ENCODE measurements at places on chromosomes 7 and 10. TPM values are rescaled to one million over a fixed set of nuclear protein-coding genes. Genes with fewer than 3 reads are reported as not detected.

GRCh38 chr7:100483722-100484672, at the start of gene NYAP1:
NYAP1 (plus strand) TSS chr7:100483927; CDS start chr7:100485312, 1,385 bp downstream.
- peaks cover 2% of the 10 kb centered on the region for H3K36me3 ChIP-seq
- peaks cover 13% of the 10 kb centered on the region for H3K4me1 ChIP-seq
- peak within 1 kb of the TSS; percentile 68 for H3K27ac ChIP-seq
- DNase-seq, result no peak
- H3K4me3 ChIP-seq, result peak within 1 kb of the TSS; percentile 97

DNA sequence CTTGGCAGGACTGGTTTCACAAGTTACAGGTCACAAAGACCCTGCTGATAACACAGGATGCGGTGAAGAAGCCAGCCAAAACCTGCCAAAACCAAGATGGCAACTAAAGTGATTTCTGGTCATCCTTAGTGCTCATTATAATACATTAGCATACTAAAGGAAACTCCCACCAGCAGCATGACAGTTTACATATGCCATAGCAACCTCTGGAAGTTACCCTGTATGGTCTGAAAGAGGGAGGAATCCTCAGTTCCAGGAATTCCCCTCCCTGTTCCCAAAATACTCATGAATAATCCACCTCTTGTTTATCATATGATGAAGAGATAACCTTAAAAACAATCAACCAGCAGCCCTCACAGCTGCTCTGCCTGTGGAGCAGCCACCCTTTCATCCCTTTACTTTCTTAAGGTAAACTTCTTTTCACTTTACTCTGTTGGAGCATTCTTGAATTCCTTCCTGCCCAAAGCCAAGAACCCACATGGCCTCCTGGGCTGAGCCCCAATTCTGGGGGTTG, 21.9 kb downstream of the DPY19L1 start:
- no peaks in the 10 kb centered on the region for H3K27me3 ChIP-seq
- no peak overlapping the region for H3K4me3 ChIP-seq
- peaks cover 4% of the 10 kb centered on the region for H3K36me3 ChIP-seq
- H3K4me1 ChIP-seq, result no peaks in the 10 kb centered on the region
- H3K27ac ChIP-seq, result peak overlapping the region; percentile 72

CLDN4 gene
- total RNA-seq, result 0.53 TPM

GRCh38 chr10:131480861-131481260, 169.3 kb upstream of the TCERG1L start:
- DNase-seq, result no peak
- peaks cover 6% of the 10 kb centered on the region for H3K27me3 ChIP-seq
- H3K4me1 ChIP-seq, result no peaks in the 10 kb centered on the region
- H3K4me3 ChIP-seq, result no peak overlapping the region

NUDT13 gene
- total RNA-seq, result 1.3 TPM
